ENCODE measurements at places on chromosomes 2 and 18.

- peak; percentile 84 for DNase-seq
These were observed 52.2 kb upstream of the KCNH7 start for GRCh38 chr2:162890690-162891311.

DNA sequence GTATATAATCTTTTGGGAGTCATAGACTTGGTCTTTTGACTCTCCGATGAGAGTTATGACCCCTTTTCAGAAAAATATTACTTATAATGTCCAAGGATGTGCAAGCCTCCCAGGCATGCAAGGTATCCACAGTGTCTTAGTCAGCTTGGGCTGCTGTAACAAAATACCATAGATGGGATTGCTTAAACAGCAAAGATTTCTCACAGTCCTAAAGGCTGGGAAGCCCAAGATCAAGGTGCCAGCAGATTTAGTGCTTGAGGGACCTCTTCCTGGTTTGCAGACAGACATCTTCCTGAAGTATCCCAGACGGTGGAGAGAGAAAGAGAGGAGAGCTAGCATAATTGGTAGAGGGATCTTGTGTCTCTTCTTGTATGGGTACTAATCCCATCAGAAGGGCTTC, 35.6 kb upstream of the FBXO11 start:
- DNase-seq, result no peak

GRCh38 chr18:44918142-44918476, 237.4 kb downstream of the SETBP1 start:
- no peak for DNase-seq

GRCh38 chr18:35481960-35482366, 15.8 kb downstream of the INO80C start:
- DNase-seq, result peak; percentile 23

GRCh38 chr2:39115556-39115955, 5.3 kb downstream of the SOS1 start:
- no peak for DNase-seq

GRCh38 chr18:79371561-79372121, 24.1 kb upstream of the NFATC1 start:
- DNase-seq, result peak; percentile 28

GRCh38 chr2:107669335-107669734, 157.4 kb upstream of the RGPD4 start:
- DNase-seq, result peak; percentile 33

GRCh38 chr2:135607561-135607960, 76.3 kb downstream of the R3HDM1 start:
- DNase-seq, result no peak

- no peak for DNase-seq
These were observed 265.1 kb upstream of the SIX2 start for GRCh38 chr2:45274250-45274926.

GRCh38 chr2:38494394-38494793, 108.3 kb downstream of the HNRNPLL start:
- DNase-seq, result no peak

- peak; percentile 36 for DNase-seq
These were observed 24.9 kb upstream of the COL5A2 start for GRCh38 chr2:189204322-189204941.

DNA sequence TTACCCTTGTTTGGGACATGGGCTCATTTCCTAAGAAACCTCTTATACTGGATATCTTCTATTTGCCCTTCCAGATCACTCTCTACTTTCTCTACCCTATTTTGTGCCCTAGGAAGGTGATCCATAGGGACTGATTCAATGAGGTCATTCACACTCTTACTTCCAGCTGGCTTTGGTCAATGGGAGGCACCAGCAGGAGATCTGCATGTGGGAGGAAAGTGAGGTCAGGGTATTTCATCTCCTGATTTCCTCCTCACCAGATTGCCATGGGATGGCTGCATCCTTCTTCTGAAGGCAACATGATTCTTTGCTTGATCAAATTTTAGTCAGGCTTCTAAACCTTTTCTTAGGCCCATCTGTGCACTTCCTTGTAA, 15.2 kb downstream of the M1AP start:
- no peak for DNase-seq

DNA sequence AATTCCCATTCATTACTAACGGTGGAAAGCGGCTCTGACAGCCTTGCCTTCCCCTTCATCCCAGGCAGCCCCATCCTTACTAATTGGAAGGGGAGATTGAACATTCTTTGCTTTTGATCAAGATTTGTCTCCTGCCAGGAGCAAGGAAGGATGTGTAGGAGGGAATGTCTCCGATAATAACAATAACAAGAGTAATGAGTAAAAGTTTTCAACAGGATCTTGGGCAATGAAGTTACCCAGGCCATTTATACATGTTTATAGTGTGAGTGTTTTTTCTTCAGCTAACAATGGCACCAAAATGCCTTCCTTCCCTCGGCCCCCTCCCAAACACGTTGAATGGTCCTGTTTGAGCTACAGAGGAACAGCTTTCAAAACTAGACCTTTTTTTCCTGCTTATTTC, 83.8 kb downstream of the GATA6 start:
- DNase-seq, result no peak

- no peak for DNase-seq
These were observed 46.2 kb upstream of the ELOA2 start for GRCh38 chr18:47081578-47081977.

DNA sequence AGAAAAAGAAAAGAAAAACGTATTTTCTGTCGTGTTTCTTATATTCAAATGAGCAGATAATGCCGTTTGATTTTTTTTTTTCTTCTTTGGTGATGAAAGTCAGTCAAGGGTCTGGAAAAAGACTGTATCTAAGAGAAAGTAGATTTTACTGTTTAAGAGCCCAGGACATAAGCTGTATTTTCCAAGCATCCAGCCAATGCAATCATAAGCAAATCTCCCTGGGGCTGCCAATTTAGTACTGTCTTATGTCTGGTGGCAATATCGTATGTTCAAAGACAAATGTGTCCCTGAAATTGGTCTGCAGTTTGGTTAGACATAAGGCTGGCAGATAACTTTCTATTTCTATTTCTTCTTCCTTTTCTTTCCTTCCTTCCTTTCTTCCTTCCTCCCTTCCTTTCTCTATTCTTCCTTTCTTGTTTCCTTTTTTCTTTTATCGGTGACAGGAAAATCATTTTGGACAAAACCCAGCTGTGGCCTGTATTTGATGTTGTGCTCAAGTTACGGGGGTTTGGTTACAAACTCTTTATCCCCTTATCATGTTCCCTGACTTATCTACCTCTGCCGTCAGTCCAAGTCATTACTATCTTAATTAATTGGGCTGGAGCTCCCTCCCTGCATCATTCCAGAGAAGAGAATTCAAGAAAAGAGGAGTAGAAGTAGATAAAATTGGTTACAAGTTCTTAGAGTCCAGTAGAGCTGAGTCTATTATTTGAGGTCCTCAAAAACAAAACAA, 683.4 kb upstream of the FSHR start:
- DNase-seq, result peak; percentile 75

- DNase-seq, result no peak
These were observed 141.6 kb upstream of the CXCR4 start for GRCh38 chr2:136259551-136259950.

DNA sequence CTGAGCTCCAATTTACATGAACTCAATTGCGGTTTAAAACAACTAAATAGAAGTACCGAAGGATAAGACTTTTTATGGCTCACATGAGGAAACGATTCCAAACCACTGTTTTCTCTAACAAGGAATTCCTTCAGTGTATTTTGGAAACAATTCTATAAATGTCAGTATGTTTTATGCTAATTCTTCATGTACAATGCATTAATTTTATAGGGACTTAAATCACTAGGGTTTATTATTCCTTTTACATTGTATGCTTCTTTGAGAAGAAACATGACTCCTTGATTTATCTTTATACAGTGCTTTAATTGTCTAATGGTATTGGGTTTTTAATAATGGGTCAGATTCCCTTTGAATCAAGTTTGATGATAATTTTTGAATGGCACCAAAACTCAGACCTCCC, 566.8 kb downstream of the EPHA4 start:
- no peak for DNase-seq

GRCh38 chr2:119608553-119608952, 64.3 kb downstream of the CFAP221 start:
- no peak for DNase-seq

DNA sequence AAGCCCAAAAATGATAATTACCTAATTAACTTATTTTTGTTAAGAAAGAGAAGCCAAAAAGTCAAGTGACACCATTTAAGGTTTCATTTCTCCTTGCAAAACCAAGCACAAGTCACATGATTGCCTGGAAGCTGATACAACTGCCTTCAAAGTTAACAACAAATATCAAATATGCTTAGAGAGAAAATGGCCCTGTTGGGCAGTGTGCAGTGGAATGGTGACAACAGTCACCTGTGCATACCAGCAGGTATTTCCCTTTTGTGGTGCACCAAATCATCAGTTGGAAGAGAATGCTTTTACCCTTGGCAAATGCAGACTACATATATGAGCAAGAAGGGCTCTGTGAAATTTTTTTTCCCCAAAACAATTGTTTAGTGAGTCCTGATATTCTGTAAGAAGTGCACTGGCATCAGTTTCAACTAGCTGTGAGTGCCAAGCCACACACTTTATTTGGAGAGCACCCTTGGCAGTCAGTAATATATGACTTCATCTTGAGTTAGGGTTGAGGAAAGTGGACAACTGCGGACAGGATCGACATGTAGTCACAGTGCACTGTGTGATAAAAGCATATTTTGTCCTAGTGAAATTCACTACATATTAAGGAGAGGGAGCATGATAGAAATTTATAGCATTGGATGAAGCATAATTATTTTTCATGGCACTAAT, 74.9 kb upstream of the DOCK10 start:
- DNase-seq, result no peak

DNA sequence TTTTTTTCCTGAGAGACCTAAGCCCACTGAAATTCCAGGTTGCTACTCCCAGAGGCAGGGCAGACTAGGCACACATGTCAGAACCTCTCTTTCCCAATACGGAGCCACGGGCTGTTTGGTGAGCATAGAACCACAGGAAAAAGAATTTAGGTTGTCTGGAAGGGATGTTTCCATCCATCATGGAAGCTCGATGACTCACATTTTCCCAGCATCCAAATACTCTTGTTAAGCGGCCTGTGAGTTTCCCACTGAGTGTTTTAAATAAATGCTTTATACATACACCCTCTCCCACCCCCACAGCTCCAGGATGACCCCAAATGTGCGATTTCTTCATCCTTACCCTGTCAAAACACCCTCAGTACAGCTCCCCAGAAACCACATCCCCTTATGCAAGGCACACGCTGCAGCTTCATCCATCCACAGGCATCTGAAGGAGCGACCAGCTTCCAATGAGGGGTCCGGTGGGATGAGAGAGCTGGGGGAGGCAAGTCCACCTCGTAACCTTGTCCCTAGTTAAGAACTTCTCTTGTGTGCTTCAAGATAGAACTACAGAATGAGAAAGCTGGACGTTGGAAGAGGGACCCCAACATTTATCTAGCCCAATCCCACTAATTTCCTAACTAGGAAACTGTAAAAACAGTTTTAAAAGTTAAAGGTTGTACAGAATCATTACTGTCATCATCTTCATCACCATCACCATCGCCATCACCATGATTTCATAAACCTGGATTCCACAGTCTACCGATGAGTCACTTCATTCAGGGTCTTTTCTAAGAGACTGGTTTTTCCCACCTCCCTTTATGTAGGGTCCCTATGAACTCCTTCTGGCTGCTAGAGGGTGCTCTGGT, 63.5 kb upstream of the FZD7 start:
- peak; percentile 43 for DNase-seq

DNA sequence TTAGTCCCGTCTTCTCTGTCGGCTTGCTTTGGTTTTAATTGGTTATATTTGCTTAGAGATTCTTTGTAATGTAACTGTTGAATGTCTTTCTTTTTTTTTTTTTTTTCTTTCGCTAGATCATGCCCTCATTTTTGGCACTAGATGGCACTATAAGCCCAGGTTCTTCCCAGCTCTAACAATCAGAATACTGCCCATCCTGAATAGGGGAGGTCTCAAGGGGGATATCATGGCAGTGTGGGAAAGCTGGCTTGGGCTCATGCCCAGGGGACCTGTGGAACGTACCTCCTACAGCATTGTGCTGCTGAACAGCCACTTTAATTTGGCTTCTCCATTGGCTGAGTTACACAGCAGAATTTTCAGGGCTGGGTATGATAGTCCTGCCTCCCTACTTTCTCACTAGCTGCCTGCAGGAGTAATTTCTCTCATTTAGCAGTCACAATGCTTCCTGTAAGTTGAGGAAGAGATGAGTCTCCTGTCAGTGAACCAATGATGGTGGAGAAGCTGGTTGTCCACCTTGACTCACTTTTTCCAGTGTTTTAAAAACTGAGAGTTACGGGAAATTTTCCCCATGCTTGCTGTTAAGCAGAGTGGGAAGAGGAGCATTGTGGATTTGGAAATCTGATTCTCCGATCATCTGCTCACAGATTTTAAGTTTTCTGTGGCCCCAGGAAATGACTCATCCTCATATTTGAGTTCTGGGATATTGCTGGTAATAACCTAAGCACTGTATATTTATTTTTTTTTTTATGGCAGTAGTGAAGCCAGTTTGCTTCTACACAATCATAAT, 47.2 kb downstream of the RAD51AP2 start:
- no peak for DNase-seq

- DNase-seq, result no peak
These were observed 8.0 kb downstream of the E2F6 start for GRCh38 chr2:11457935-11458334.

DNA sequence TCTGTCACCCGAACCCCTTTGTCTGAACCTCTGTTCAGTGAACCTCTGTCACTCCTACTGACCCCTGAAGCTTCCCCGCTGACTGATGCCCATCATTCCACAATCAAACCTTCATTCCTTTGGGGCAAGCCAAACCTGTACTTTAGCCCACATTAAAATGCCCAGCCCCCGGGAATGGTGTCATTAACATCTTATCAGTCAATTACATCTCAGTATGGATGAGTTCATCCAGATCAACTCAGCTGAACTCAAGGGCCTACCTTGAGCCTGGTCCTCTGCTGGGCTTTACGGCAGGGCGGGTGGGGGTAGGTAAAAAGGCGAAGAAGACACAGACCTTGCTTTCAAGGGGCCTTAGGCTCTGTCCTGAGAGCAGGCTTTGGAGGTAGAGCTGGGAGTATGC, 154.4 kb upstream of the SMAD2 start:
- DNase-seq, result no peak

DNA sequence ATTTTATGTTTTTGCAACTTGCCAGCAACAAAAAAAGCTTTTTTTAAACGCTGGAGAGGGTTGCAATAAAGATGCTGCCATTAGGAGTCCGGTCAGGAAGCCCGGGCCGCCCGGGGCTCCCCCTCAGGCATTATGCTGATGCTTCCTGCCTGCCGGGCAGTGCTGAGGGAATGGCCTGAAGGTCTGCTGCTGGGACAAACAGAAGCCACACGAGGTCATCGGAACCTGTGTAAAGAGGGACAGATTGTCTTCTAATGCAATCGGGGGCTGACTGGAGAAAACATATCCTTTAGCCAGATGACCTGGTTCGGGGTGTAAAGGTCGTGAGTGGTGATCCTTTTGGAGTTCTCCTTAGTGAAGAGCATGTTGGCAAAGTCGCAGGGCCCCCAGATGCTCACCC, 2.3 kb downstream of the IMPA2 start:
- no peak for DNase-seq

- no peak for DNase-seq
These were observed 4.0 kb downstream of the CWC22 start for GRCh38 chr2:180003073-180003472.

GRCh38 chr2:127308586-127309138, 14.7 kb upstream of the ERCC3 start:
- no peak for DNase-seq

GRCh38 chr2:29420999-29421782, 306.0 kb downstream of the CLIP4 start:
- peak; percentile 63 for DNase-seq

GRCh38 chr2:240233885-240234502, 93.5 kb upstream of the OTOS start:
- no peak for DNase-seq

GRCh38 chr18:55488473-55488872, 99.5 kb downstream of the TCF4 start:
- DNase-seq, result no peak

GRCh38 chr2:60498816-60499429, 54.5 kb downstream of the BCL11A start:
- DNase-seq, result no peak
